Muscle of back (tissue), 13 donors: ENCODE measurements at places on chromosomes 7 and 10.

DNA sequence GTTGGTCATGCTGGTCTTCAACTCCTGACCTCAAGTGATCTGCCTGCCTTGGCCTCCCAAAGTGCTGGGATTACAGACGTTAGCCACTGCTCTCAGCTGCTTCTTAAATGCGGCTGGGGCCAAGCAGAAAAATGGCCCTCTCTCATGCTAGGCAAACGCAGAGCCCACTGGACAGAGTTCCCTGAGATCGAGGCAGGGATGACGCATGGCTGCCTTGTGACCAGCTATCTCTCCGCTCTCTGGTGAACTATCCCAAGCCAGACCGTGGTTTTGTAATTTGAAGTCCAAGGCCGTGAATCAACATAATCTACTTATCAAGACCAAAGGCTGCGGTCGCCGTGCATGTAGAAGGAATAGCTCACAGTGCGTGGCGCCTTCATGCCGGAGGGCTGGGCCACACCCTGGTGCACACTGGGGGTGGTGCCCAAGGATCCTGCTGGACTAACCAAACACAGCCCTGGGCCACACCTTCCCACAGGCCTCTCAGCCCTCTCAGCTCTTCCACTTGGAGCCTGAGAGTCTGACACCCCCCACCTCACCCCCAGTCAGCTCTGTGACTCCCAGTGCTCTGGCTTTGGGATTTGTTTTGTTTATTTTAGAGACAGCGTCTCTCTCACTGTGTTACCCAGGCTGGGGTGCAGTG is 88.1 kb upstream of the CUX1 start:
- DNase-seq: no peak

- no peak for DNase-seq
Observed at GRCh38 chr10:47376522-47377220, 7.4 kb downstream of the ZNF488 start.

DNA sequence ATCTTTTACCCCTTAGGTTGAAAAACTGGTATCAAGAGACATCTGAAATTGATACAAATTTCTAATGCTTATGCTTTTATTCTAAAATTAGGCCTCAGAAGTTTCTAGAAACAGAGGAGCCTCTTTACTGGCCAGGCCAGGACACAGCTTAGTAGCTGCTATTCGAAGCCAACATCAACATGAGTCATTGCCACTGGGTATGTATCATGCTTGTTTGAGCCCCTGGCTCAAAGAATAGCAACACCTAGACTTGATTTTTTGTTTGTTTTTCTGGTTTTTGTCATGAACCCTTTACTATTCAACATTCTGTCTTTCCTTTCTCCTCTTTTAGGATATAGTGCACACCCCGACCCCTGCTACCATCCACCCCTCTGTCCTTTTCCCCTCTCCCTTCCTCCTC is 90.9 kb upstream of the STK17A start:
- peak; percentile 30 for DNase-seq

GRCh38 chr7:1736830-1737229 is 66.8 kb downstream of the ELFN1 start:
- DNase-seq: no peak

- no peak for DNase-seq
Observed at GRCh38 chr10:8060010-8060703, 5.7 kb downstream of the GATA3 start.

DNA sequence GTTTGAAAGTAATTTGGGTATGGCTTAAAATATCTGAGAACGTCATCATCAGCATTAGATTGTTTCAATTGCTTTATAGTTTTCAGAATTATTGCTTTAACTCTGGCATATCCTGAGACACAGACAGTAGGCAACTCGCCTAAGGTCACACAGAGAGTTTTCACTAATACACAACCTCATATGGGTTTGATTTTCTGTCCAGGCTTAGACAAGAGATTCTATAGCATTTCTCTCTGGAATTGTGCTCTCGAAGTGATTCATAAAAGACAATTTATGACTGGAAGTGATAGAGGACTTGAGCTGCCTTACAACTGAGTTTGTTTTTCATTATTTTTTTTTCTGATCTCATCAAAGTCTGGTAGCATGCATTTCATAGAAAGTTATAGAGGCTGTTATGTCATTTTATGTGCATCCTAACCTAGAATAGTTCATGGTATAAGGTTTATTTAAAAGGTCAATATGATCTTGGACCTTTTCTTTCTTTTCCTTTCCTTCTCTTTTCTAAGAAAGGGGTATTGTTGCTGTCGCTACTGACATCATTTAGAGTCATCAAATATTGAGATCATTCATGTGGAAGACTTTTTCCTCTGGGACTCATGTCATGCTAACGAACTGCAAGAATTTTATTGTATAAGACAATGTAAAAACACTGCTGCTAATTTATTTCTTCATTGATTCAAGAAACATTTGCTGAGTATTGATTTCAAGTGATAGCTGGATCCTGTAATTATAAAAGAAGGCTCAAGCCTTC is 278.2 kb downstream of the PLXDC2 start:
- DNase-seq: peak; percentile 41

DNA sequence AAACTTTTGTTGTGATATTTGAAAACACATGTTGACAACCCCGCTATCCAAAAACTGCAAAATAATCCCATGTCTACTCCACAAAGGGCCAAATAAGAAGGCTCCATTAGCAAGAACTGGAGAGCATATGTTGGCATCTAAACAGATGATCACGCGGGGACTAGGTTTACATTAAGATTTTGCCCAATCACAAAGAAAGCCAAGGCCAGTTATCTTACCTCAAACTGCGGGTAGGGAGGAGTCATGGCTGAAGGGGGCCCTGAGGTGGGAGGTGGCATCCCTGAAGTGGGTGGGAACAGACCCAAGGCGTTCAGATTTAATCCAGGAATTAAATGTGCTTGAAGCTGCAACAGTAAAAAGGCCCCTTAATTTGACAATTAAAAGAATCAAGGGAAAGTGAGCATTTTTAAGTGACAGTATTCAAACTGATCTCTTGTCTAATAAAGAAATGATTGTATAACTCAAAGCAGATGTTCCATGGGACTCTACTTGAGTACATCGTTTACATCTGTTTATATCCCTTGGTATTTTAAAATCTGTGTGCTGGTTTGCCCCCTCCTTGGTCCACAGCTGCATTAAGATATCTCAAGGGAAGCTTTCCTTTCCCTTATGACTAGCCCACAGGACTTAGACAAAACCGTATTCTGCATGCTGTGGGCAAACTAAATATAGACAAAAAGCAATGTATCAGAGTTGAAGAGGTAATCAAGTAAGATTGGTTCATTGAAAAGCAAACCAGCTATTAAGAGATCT is 42.9 kb downstream of the MALSU1 start:
- DNase-seq: no peak

DNA sequence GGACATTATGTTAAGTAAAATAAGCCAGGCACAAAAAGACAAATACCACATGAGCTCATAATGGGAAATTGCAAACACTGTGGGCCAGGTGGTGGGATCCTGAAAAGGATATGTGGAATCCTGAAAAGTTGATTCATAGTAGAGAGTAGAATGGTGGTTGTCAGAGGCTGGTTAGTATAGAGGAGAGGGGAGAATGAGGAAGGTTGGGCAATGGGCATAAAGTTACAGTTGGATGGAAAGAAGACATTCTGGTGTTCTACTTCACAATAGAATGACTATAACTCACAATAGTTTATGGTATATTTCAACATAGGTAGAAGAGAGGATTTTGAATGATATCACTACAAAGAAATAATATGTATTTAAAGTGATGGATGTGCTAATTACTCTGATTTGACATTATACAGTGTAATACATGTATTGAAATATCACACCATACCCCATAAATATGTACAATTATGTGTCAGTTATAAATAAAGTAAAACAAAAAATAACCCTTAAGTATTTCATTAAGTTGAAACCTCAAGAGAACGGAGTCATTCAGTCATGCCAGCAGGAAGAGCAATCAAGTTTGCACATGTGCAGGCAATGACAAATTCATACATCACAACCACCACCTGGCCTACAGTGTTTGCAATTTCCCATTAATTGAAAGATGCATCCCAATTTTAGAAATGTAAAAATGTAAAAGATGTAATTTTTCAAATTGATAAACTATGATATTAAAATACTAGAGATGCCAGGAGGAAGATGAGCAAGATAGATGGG is 156.7 kb downstream of the MAGI2 start:
- no peak for DNase-seq
